ENCODE measurements at places on chromosomes 5 and 9.

GRCh38 chr5:88364991-88365390 lies 96.3 kb upstream of the TMEM161B start:
- no peak for DNase-seq

- DNase-seq: no peak
Observed at GRCh38 chr9:18666986-18667772, 193.2 kb downstream of the ADAMTSL1 start.

DNA sequence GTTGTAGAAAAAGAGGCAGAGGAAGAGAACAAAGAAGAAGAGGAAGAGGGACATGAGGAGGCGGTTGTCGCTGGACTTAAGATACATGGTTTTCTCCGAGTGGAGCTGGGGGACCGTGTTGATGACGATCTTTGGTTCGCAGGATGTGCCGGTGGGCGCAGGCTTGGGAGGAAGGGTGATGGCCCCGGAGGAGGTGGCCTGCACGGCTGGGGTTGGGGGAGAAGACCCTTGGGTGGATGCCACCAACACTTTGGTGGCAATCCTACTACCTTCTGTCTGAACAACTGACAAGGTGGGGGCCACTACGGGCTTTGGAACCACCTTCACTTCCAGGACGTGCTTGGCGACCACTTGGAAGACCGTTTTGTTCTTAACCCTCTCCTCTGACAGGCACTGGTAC lies 60.7 kb downstream of the SECISBP2 start:
- DNase-seq: no peak

- DNase-seq: no peak
Observed at GRCh38 chr9:2302606-2303005, 287.5 kb downstream of the SMARCA2 start.

DNA sequence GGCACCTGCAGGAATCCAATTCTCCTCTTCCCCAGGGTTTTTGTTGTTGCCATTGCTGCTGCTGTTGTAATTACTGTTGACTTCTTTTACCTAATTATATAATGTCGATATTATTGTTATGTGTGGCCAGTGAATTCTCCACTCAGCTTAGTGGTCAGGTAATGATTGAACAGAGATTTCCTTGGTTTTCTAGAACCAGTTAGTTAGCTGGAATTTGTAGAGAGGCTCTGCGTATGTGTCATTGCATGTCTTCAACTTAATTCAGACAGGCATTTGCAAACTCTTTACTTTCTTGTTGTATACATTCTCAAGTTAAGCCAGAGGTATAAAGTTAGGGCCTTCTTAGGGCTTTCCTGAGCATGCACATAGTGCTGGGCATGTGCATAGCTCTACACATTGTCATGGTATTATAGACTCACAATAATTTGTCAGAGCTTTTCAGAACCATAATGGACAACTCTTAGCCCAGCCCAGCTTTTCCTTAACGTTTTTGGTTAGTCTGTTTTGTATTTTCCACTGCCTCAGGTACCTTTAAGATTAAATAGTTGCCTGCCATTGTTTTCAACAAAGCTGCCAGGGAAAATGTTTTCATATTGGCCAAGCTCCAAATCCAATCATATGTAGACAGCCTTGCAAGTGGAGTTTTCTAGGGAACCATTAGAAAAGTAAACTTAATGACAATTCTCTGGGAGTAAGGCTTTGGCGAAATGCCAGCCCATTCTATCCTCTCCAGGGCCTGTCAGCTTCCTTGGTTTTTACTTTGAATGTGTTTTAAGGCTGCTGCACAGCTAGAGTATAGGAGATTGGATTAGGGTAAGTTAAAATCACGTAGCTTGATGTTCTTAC lies 68.1 kb downstream of the UBE2R2 start:
- DNase-seq: no peak

- no peak for DNase-seq
Observed at GRCh38 chr5:160174780-160175437, 54.4 kb upstream of the FABP6 start.

DNA sequence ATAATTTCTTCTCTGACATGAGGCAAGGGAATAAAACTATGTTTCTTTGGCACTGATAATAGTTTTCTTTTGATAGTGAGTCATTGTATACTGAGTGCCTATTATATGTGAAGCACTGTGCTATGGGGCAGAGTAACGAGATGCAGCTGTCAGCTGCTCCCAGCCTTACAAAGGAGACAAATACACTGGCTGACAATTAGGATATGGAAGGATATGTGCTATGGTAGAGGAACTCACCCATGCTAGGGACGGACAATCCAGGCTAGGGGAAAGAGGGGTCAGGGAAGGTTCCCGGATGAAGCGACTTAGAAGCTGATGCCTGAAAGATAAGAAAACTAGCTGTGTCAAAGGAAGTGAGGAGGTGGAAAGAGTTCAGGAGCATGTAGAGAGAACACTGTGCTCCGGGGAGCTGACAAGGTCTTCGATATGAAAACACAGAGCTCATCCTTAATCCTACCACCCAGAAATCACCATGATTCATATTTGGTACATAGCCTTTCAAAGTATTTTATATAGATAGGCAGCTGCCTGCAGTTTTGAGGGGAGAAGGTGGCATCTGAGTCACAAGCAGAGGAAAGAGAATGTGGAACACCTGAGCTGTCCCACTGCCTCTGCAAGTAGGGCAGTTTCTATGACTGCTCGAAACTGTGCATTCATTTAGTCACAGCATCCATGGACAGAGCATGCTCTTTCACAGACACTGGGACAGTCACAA lies 12.1 kb downstream of the BSPRY start:
- DNase-seq: no peak

- no peak for DNase-seq
Observed at GRCh38 chr5:8577792-8578191, 708.8 kb downstream of the MTRR start.

GRCh38 chr5:122719991-122720746 lies 54.7 kb upstream of the SNX2 start:
- DNase-seq: no peak

DNA sequence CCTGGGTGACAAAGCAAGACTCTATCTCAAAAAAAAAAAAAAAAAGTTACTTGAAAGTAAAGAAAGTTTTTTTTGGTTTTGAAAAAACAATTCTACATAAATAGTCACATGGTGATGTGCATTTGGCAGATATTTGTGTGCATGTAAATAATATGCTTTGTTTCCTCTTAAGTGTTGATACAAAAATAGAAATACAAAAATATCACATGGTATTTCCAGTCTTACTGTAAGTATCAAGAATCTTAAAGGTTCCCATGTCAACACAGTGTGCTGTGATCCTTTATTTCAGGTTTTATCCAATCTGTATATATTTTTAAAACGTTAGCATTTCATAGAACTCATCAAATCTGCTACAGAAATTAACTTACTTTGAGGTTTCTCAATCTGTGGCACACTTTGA lies 521.9 kb downstream of the TLE4 start:
- DNase-seq: no peak

DNA sequence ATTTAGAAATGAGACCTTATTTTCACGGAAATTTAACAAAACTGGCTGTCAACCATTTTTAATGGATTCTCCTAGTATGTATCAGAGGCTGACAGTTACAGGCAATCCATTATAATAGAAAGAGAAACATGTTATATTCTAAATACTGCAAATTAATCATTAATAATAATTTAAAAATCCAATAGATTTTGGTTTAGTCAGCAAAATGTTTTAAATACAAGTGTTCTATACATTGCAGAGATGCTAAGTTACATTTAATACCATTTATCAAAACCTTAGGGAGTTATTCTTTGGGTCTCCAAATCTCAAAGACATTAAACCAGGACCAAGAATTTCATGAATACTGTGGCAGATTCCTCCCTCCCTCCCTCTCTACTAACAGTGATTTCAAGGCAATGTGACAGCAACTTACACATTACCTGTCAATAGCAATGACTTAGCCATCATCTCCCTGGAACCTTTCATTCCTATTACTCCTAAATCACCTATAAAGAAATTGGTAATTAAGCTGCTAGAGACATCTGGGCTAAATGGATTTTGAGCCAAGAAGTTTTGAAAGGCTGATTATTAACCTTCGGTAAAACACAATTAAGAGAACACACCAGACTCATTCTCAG lies 768.5 kb upstream of the DMAC1 start:
- DNase-seq: no peak

DNA sequence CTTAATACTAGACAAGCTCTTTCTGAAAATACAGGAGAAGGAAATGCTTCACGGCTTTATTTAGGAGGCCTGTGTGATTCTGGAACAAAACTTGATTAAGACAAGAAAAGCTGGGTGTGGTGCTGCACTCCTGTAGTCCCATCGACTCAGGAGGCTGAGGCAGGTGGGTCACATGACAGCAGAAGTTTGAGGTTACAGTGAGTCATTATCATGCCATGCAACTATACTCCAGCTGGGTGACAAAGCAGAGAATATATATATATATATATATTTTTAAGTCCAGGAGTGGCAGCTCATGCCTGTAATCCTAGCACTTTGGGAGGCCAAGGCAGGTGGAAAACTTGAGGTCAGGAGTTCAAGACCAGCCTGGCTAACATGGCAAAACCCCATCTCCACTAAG lies 33.1 kb upstream of the SPIN1 start:
- DNase-seq: no peak

- peak; percentile 0 for DNase-seq
Observed at GRCh38 chr5:135241536-135241935, 157.5 kb downstream of the MACROH2A1 start.

GRCh38 chr5:125480911-125481310 lies 734.5 kb upstream of the ZNF608 start:
- DNase-seq: no peak

DNA sequence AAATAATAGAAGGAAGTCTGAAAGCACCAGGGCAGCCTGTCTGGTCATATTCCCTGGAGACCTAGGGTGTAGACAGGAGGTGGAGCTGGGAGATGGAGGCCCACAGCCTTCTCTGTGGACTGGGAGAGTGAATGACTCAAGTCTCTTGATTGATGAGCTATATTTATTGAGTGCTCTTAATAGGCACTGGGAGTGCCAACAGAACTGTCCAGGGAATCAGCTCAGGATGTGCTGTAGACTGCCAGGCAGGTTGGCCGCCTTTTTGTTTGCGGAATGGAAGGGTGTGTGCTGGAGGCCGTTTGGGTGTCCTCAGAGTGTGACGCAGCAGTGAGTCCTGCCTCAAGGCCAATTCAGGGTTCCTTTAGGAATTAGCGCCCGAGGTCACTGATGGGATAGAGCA lies 33.4 kb upstream of the POMT1 start:
- no peak for DNase-seq

- DNase-seq: no peak
Observed at GRCh38 chr5:175690025-175690424, 32.2 kb downstream of the HRH2 start.

DNA sequence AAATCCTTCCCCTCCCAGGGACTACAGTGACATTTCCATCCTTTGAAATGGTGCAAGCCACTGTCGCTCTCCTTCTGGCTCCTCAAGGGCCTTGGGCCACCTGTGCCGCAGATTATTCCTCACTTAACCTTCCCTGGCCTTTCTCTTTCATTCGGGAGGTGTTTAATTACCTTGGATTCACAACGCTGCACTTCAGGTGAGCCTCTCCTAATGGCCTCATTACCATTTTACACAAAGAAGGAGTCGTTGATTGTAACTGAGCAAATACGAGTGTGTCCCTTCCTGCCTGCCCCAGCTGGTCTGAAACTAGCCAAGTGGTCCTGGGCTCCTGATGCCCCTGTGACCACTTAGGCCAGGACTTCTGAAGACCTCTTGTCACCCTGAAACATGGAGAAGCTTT lies 205.0 kb downstream of the CRB2 start:
- DNase-seq: peak; percentile 42

- peak; percentile 89 for DNase-seq
Observed at GRCh38 chr9:133553973-133554713, 19.6 kb downstream of the ADAMTSL2 start.

All from ELF-1 (cell line).